ENCODE measurements at places on chromosomes 12 and 14.

GRCh38 chr14:56195704-56196103 lies 77.5 kb downstream of the PELI2 start:
- DNase-seq, result peak; percentile 17

- no peak for DNase-seq
These were observed 76.2 kb downstream of the APAF1 start for GRCh38 chr12:98721204-98721702.

- no peak for DNase-seq
These were observed 77.6 kb upstream of the RIC8B start for GRCh38 chr12:106696681-106697417.

- DNase-seq, result peak; percentile 74
These were observed 21.7 kb upstream of the SLC10A1 start for GRCh38 chr14:69818758-69819191.

DNA sequence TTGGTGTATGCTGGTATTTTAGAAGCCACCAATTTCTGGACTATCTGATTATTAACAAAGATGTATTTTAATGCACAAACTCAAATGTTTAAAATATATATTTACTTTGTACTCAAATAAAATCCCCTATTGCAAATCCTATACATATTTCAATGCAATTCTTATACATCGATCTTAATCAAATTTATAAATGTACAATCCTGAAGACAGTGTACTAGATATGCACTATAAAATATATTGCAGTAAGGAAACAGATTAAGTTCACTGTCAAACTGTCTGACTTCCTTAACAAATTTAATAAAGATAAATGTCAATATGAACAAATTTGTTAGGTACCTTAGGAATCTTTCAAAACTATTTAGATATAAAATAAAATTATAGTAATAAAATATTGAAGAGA lies 43.9 kb downstream of the FOXA1 start:
- DNase-seq, result no peak

- DNase-seq, result no peak
These were observed 8.4 kb downstream of the DAD1 start for GRCh38 chr14:22580625-22581024.

DNA sequence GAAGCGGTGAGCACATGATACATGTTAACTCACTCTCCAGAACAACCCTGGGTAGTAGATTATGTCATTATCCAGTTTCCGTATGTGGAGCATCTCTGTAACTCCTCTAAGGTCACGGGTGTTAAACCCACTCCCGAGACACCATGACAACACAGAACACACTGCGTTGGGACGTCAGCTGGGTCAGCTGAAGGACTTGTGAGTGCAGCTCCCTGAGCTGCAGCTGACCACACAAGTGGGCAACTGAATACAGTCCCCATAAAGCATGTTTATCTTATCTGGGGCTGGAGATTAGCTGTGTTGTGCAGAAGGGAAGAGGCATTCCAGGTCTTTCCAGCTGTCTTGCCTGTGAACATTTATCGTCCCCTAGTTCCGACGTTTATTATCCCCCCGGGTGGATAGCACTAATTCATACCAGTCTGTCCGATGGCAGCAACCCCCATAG lies 211.5 kb downstream of the CHST11 start:
- DNase-seq, result no peak

- DNase-seq, result no peak
These were observed 124.6 kb upstream of the FRMD6 start for GRCh38 chr14:51527073-51527472.

GRCh38 chr12:7016958-7017571 lies 1.2 kb downstream of the LPCAT3 start:
- no peak for DNase-seq

- DNase-seq, result no peak
These were observed 277.4 kb upstream of the GRIP1 start for GRCh38 chr12:66956300-66956699.

GRCh38 chr14:76329154-76329928 lies 46.6 kb upstream of the ESRRB start:
- DNase-seq, result no peak

GRCh38 chr12:111584959-111585358 lies 14.2 kb downstream of the ATXN2 start:
- no peak for DNase-seq

- no peak for DNase-seq
These were observed 6.8 kb downstream of the LMNTD1 start for GRCh38 chr12:25546318-25546717.

- DNase-seq, result no peak
These were observed 11.1 kb downstream of the BAG5 start for GRCh38 chr14:103551338-103551762.

- no peak for DNase-seq
These were observed 2.8 kb downstream of the PTMS start for GRCh38 chr12:6768990-6769389.

GRCh38 chr12:52207895-52208294 lies 16.1 kb upstream of the KRT80 start:
- no peak for DNase-seq

DNA sequence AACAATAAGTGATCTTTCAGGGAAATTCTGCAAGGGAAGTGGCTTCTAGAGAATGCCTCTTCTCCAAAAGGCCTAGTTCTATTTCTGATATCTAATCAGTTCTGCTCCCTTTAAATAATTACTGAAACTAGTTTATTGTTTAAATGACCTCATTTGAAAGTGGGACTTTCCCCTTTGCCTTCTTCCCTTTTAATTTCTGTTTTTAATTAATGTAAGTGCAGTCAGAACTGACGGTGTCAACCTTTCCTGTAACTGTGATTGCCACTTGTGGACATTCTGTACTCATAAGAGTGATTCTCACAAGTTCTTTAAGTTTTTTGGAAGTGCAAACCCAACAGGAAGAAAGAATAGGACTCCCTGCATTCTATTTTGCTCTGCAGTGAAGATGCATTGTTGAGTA lies 265.3 kb upstream of the PLEKHG7 start:
- no peak for DNase-seq

GRCh38 chr12:68291396-68292036 lies 38.1 kb upstream of the IL22 start:
- DNase-seq, result no peak

- no peak for DNase-seq
These were observed 93.0 kb downstream of the PLEKHA5 start for GRCh38 chr12:19222558-19222957.

DNA sequence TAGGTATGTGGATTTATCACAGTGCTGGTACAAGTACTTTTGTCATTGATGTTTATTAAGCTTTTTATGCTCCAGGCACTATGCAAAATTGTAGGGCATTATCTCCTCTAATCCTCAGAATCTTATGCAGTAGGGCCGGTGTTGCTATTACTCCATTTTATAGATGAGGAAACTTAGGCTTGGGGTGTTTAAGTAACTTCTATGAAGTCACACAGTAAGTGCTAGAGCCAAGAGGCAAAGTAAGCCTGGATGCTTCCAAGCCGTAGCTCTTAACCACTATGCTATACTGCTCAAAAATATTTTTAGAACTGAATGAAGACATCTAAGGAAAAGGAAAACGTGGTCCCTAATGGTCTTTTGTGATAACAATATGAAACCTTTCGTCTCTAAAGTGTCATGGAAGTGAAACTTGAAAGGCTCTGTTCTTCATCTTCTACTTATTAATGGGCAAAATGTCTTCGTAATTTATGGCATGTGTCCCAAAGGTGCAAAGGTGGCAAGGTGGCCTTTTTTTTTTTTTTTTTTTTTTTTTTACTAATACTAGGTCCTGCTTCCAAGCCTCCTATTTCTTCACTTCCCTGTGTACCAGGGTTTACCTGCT lies 85.2 kb downstream of the ETV6 start:
- DNase-seq, result no peak

DNA sequence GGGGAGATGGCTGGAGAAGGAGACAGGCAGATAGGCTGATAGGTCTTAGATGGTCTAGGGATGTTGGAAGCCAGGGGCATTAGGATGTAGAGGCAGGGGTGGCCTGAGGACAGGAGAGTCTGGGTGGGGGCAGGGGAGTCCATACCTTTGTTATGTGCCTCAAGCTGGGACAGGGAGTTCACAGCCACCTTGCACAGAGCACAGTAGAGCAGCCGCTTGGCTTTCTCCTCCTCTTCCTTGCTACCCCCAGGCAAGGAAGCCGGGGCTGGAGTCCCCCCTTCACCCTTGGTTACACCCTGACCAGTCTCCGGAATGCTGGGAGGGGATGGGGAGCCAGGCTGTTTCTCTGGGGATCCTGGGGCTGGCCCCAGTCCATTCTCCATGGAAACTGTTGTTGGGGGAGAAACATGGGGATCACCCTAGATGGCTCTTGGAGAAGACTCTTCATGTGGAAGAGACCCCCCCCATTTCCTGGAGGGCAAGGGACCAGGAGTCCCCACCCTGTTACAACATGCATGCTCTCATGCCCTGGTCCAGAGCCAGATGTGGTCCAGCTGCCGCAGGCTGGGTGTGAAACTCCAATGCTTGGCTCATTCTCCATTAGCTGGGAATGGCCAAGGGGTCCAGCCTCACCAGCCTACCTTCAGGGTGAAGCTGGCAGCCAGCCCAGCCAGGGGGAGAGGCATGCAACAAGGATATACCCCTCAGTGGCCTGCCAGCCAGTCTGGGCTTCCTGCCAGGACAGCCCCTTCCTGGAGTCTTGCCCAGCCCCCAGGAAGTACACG lies 7.2 kb upstream of the GPR84 start:
- no peak for DNase-seq

GRCh38 chr14:99181241-99181640 lies 90.8 kb downstream of the BCL11B start:
- no peak for DNase-seq

DNA sequence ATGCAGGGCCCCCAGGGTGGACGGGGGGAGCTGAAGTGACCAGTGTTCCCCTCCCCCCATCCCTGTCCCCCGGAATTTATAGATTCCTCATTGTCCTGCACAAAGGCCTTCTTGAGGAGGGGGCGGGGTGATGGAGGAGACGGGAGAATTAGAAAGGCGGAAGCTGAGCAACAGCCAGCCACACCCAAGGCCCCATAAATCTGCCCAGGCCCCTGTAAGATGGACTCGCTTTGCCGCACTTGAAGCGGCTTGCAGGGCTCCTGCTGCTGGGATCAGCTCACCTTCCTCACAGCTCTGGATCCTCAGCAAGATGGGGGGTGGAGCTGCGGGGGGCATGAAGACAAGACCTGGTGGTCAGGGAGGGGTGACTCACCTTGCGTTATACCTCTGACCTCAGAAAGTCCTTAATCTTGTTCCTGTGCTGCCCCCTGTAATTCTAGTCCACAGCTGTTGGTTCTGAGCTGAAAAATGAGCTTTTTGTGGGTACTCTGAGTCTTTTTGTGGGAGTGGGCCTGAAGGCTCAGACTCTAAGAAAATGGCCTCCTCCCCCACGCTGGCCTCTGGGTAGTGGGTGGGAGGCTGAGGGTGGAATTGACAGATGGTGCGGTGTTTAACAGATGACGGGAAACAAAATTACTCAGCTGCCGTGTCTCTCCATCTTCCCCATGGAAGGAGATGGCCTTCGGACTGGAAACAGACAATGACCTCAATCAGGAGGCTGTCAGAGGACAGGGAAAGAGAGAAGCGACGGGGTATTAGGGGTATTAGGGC lies 15.8 kb upstream of the ANKRD33 start:
- DNase-seq, result no peak

DNA sequence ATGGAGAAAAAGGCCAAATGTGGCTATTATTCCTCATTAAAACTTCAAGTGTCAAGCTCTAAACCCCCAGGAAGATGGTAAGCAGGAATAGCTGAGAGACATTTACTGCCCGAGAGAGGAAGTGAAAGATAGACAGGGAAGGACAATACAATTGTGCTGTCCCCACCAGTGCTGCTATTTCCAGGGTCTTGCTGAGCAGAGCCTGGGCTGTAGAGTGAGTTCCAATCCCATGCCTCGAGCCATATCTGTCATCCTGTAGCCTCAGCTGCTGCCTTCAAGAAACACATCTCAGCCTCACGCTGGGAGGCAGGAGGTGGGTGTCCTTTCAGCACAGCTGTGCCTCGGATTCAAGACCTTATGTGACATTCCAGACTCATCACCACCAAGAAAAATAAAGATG lies 114.0 kb downstream of the RPAP3 start:
- DNase-seq, result no peak

All from GM13977 (cell line).